ENCODE measurements at places on chromosomes 7 and 10.

GRCh38 chr7:43647673-43648472, 65.0 kb downstream of the STK17A start:
- no peak for DNase-seq

- DNase-seq, result no peak
Measured at GRCh38 chr10:43939389-43939938, 290.8 kb upstream of the ZNF32 start.

GRCh38 chr10:95456516-95456915, 104.7 kb downstream of the SORBS1 start:
- no peak for DNase-seq

GRCh38 chr10:74055383-74056049, 57.6 kb downstream of the VCL start:
- no peak for DNase-seq

GRCh38 chr7:131359136-131359776, 31.6 kb downstream of the MKLN1 start:
- no peak for DNase-seq

GRCh38 chr10:114821915-114822443, 399 bp downstream of the FHIP2A start:
- DNase-seq, result no peak

GRCh38 chr7:115133248-115133647, 211.4 kb downstream of the MDFIC start:
- DNase-seq, result no peak

DNA sequence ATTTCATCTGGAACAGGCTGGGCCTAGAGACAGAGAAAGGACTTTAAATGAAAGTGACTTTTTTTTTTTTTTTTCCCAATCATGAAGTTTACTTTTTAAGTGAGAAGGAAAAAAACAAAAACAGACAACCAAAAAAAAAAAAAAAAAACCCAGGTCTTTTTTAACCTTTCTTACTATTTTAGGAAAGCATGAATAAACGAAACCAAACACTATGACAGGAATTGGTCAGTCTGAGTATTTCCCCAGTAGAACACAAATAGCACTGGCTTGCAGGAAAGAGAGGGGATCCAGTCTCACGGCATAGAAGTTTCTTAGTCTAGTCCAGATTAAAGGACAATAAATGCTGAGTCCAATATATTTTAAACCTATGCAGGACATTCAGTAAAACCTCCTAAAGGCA, 180.5 kb upstream of the CCDC6 start:
- DNase-seq, result no peak

- DNase-seq, result no peak
Measured at GRCh38 chr10:1736144-1736971, 967 bp downstream of the ADARB2 start.

DNA sequence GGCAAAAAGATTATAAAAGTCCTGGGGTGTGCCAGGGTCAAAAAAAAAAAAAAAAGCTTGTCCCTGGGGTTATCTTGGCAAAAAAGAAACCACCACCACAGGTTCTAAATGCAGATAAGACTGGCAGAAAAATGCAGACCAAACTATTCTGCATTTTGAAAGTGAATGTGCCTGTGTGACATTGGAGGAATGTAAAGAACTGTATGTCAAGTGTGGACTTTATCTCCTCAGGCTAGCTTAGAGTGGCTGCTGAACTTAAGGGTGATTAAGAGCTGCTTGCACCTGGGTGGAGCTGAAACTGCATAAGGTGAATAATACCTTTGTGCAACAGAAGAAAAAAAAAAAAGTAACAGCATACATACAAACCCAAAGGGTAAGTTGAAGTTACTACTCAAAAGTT, 1.3 kb upstream of the NAPEPLD start:
- DNase-seq, result peak; percentile 86

DNA sequence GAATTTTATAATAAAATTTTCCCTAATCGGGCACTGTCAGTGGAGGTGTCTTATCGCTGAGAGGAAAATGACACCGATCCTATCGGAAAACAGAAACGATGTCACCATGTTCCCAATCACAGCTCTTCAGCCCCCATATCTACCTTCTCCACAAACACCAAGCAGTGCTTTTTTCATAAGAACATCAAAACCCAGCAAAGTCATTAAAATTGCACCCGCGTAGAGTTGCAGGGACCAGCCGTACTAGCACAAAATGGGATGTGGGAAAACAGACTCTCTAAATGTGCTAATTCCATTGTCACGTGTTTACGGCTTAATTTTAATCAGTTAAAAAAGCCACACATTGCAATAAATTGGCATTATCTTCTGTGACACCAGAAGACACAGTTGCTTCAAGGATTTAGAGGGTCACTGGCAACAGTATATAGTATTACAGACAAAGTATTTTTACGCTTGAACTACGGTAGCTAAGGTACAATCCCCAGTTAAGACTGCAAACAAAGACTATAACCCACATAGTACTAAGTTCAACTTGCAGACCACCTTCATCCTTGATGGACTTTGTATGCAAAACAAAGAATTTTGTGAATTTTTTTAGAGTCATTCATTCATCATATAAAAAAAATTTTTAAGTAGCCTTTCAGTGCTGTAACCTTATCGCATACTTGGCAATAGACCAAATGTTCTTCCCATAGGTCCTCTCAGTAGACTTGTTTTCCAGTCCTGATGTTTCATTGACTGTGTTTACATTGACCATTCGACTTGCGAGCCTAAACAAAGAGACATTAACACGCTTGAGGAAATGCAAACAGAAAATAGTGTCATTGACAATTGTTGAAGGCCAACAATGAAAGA, 116.0 kb downstream of the VTI1A start:
- DNase-seq, result no peak

DNA sequence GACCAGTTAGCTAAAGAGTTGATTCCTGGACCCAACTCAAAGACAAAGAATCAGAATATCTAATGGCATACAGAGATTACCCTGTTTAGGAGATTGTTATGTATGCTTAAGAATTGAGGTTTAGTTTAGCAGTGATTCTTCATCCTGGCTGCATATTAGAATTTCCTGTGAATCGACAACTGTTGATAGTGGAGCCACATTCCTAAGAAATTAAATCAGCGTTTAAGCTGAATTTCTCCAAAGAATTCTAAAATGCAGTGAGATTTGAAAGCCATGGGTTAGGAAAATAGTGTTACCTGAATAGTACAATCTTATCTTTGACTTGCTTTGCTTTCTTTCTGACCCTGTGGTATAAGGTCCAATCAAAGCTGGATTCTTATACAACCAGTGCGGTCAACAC, 16.4 kb upstream of the FERD3L start:
- no peak for DNase-seq

- no peak for DNase-seq
Measured at GRCh38 chr10:97780841-97781617, 9.2 kb upstream of the SFRP5 start.

DNA sequence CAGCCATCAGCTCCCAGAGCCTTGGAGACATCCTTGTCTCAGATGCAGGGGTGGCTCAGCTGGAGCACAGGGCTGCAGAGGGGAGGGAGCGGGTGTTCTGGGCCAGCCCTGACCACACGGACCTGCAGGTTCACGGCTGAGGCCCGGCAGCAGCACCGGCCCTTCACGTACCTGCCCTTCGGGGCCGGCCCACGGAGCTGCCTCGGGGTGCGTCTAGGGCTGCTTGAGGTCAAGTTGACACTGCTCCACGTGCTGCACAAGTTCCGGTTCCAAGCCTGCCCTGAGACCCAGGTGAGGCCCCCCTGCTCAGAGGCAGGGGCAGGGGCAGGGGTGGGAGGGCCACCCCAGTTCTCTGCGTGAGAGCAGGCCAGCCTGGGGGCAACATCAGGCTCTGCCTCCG, 45.2 kb downstream of the PARP12 start:
- no peak for DNase-seq

Data from hematopoietic multipotent progenitor cell treated with erythropoietin and hydrocortisone succinate and interleukin-3 and kit ligand, for 15 days (in vitro differentiated cells).